ENCODE measurements at places on chromosomes 7 and 10.

- no peak for DNase-seq
Observed at GRCh38 chr10:70903262-70903921, 15.0 kb upstream of the PCBD1 start.

DNA sequence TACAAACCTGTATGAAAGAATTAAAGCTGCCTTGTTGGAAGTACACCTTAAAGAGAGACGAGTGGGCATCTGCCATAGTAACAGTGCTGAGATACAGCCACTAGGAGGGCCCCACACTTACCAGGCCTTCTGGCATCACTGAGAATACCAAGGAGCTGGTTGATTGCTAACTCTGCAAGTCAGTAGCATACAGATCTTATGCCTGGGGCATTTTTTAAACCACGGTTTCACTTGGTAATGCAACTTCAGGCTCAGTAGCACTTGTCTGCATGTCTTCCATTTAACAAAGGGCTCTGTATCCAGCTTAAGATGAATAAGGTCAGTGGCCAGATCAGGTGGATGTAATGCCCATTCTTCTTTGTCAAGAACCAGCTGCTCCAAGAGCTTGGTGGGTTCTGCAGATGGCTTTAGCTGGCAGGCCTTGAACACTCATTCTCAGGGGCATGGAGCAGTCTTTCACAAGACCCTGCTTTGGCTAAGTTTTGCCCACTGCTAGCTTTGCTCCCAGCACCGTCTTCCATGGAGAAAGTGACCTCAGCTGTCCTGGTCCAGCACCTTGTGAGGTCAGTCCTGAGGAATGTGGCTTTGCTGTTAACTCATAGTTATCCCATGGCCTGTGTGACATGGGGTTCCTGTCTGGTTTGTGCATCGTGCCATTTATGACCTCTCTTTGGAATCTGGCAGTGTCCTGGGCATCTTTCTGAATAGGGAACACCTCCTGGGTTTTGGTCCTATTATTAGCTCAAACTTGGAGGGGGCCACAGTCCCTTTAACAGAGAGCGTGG, 68.1 kb downstream of the BMPER start:
- DNase-seq, result no peak

- DNase-seq, result no peak
Observed at GRCh38 chr7:85160223-85160622, 26.6 kb downstream of the SEMA3D start.

- DNase-seq, result peak; percentile 4
Observed at GRCh38 chr10:127945341-127945758, 38.4 kb downstream of the PTPRE start.

GRCh38 chr7:99949645-99950228, 20.3 kb upstream of the GJC3 start:
- no peak for DNase-seq

DNA sequence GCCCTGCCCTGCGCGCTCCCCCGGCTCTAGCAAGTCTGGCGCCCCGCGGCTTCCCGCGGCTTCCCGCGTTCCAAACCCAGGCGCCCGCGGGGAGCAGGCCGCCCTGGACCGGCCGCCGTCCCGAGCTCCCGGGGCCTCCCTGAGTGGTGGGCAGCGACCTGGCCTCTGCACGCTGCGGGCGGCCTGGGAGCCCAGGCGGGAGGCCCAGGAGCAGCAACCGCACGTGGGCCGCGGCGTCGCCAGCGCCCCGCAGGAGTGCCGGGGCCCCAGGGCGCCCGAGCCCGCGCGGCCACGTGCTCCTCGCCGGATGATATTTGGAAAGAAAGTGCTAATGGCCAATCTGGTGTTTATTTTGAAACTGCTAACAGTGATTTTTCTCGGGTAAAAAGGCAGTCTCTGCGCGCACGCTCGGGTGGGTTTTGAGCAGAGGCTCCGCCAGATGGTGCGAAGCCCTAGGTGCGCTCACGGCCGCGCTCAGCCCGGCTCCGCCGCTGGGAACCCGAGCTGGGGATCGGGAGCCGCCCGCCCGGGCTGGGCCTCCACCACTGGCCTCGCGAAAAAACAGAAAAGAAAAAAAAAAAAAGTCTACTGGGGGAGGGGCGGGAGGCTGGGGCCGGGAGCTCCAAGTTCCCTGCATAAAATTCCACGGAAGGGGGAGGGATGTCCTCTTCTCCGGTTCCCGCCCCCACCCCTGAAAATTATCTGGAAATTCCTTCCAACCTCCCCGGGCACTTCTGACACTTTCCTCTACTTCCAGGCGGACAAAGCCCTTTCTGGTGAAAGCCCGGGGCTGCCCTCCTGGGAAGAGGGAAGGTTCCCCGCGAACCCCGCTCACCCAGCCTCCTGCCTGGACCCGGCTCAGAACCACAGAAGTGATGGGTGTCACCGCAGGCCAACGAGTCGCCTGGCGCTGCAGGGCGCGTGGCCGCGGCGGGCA, 4.3 kb downstream of the EBF3 start:
- no peak for DNase-seq

DNA sequence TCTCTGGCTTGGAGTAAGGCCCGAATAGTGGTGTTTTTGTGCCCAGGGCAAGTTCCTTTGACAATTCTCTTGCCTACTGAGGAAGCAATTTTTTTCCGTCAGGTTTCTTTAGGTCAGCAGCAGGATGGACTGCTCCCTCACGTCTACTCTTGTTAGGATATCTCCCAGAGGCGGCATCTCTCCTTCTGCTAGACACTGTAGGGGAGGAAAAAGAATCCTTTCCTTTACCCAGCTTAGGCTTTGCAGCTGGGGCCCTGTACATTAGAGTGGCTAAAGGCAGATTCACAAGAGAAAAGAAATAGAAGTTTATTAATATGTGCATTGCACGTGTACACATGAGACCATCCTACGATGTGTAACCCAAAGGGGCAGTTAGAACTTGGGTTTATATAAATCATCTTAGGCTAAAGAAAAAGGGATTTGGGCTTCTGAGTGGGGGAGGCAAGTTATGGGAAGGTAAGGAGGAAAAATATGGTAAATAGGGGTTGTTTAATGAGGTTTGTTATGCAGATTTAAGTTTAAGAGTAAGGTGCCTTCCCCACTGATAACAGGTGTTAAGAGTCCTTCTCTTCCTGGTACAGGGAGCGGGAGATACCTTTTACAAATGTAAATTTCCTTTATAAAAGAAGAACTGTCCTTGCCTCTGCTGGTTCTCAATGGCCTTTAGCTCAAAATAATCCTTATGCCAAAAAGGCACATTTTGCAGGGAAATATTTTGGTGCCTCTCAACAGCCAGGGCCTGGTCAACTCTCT, 156.4 kb downstream of the AOAH start:
- DNase-seq, result no peak

DNA sequence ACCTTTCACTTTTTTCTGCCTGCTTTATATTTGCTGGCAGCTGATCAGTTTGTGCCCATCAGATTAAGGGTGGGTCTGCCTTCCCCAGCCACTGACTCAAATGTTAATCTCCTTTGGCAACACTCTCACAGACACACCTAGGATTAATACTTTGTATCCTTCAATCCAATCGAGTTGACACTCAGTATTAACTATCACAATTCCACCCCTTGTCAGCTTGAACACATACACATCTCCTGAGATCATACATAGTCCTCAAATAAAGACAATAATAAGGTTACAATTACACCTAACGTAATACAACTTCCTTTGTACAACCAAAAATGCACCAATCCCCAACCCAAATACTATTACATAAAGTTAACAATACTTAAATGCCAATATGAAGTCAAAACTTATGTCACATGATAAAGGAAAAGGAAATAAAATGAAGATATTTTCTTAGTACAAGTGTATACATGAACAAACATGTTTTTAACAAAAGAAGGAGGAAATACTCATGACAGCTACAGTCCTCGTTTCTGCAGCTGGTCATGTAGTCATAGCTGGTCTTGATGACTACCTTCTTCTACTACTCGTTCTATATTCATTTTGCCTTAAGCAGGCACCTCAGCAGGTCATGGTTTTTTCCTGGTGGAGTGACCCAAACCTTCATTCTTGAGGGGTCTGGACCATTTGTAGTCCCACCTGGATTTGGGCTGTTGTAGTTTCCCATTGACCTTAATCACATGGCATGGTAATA, 96.7 kb upstream of the CABCOCO1 start:
- DNase-seq, result no peak

DNA sequence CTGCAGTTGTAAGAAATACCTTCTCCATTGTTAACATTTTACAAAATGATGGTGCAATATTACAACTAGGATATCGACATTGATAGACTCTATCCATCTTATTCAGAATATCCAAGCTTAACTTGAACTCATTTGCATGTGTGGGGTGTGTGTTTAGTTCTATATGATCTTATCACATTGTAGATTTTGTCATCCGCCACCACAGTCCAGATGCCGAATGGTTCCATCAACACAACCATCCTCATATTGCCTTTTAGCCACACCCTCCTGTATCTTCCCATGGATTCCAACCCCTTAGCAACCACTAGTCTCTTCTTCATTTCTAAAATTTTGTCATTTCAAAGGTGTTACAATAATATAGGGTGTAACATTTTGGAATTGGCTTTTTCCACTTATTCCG, 452.9 kb upstream of the AKR1E2 start:
- no peak for DNase-seq

GRCh38 chr7:158526531-158526930, 61.1 kb downstream of the PTPRN2 start:
- DNase-seq, result no peak
